CD4-positive, alpha-beta T cell treated with Interleukin-10 for 1 hour (primary cell): ENCODE measurements at places on chromosomes 3 and 15.

DNA sequence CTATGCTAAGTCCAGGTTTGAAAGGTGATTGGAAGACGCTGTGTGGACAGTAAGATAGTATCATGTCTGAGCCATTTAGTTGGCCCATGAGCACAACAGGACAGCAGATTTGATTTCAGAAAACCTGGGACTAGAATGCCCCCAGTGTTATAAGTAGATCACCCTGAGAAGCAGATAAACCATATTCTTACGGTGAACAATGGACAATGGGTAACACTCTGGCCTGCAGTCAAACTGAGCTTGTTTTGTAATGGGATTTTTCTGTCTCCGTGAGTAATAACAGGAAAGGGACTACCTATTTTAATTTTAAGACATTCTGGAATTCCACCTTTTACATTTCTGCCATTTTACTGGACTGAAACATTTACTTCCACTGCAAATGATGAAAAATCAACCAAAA, 71.5 kb downstream of the LDHAL6B start:
- no peak for DNase-seq

GRCh38 chr3:36792342-36792741, 28.0 kb upstream of the DCLK3 start:
- peak; percentile 30 for DNase-seq

- peak; percentile 5 for DNase-seq
Measured at GRCh38 chr3:38843898-38844297, 27.9 kb upstream of the SCN10A start.

DNA sequence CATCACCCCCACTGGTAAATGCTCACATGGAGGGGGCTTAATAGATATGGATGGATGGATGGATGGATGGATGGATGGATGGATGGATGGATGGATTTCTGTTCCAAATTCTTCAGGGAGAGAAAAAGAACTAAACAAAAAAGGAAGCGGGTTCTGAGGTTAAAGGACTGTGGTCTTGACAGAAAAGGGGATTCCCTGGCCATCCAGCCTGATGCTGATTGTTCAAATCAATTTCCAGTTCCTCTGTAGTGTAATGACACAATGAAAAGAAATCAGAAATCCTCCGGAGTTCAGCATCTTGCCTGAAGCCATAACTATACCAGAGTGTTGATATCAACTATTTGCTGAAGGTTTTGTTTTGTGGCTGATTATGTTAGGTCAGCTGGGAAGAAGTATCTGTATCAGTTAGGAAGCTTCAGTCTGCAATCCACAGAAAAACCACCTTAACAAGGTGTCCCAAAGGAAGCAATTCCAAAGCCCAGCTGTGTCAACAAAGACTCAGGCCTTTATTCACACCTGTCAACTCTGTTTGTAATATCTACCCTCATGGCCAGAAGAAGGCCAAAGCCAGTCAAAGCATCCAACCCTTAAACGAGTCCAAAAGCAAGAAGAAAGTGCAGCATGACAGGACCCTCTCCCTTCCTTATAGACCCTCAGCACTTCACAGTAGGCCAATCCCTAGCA, 24.5 kb upstream of the RASA2 start:
- DNase-seq = no peak

DNA sequence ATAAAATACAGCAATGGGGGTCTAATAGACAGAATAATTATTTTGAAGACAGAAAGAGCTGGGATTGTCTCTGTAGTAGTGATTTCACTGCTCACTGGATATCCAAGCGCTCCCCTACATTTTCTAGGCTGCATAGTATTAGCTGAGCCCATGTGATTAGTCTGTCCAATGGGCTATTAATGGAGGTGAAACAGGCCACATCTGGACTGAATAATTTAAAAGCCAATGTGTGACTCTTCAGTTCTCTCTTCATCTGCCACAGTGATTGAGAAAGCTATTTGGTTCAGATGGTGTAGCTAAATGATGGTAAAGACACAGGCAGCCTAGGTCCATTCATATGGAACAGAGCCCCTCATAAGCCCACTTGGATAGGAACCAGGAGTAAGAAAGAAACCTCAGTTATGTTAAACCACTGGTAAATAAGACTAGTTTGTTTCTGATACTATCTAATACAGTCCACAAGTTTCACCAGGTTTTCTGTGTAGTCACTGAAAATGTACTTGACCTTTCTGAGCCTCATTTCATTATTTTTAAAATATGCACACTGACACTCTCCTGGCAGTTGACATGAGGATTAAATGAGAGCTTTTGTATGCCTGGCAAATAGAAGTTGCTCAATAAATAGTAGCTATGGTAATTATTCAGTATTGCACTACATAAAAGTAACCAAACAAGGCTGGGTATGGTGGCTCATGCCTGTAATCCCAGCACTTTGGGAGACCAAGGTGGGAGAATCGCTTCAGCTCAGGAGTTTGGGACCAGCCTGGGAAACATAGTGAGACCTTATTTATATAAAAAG, 17.0 kb upstream of the STT3B start:
- DNase-seq = no peak

- DNase-seq = no peak
Measured at GRCh38 chr15:82111918-82112317, 66.1 kb upstream of the MEX3B start.

DNA sequence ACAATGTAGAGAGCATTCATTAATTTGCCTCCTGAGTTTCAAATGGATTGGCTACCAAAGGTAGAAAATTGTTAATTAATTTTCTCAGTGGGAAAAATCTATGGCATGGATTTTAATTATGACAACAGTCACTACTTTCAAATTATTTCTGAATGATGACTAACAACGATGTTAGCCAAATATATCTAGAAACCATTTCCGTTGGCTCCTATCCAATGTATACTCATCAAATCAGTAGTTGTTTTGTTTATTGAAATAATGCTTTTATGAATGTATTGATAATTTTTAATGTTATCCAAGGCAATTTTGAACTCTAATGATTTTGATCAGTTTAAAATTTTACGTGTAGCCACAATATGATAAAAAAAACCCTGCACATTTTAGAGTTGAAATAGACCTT, 333.4 kb downstream of the NAALADL2 start:
- DNase-seq = no peak

GRCh38 chr15:92803852-92804609, 96.1 kb upstream of the CHD2 start:
- DNase-seq = peak; percentile 49

- no peak for DNase-seq
Measured at GRCh38 chr3:187946163-187946691, 201.0 kb upstream of the BCL6 start.

GRCh38 chr3:105458518-105459215, 92.0 kb downstream of the ALCAM start:
- no peak for DNase-seq

- DNase-seq = no peak
Measured at GRCh38 chr3:64905906-64906410, 218.2 kb upstream of the ADAMTS9 start.

DNA sequence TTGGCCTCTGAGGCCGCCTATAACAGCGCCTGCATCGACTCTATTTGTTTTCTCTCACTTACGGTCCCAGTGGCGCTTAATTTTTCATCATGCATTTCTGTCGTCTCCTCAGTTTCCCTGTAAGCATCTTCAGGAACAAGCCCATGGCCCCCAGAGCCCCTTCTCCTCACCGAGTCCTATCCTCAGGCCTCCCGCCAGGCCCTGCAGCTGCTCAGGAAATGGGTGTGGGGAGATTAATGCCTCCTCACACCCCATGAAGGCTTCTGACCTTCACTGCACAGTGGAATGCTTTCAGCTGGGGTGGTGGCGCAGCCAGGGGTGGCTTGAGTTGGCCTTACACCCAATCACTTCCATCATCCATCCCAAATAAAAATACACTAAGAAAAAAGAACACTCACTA, 260.4 kb downstream of the FAM43A start:
- no peak for DNase-seq

DNA sequence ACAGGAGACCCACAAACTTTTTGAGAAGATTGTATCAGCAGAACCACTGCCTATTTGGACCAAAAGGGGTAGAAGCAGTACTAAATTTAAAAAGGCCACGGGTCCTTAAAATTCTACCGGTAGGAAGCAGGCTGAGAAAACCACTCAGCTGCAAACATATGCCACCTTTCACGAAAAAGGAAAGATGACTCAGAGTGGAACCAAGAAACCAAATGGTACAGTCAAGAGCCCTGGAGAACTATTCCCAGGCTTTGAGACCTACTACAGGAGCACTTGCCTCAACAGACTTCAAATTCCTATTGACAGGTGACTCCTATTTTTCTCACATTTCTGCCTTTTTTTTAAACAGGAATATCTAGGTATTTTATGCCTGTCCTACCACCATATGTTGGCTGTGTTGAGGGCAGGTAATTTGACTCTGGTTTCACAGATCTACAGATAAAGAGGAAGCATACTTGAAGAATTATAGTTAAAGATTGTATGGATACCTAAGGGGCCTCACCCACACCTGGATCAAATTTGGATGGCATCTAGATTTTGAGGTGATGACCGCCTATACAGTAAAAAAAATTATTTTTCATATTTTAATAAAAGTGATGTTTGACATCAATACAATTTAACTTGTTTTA, 10.1 kb downstream of the GOLIM4 start:
- DNase-seq = no peak

GRCh38 chr3:14256046-14256445, 77.4 kb downstream of the LSM3 start:
- DNase-seq = no peak

- DNase-seq = no peak
Measured at GRCh38 chr3:196987022-196987421, 18.4 kb upstream of the PIGZ start.

GRCh38 chr15:91422797-91423196, 322.7 kb downstream of the SV2B start:
- peak; percentile 43 for DNase-seq

DNA sequence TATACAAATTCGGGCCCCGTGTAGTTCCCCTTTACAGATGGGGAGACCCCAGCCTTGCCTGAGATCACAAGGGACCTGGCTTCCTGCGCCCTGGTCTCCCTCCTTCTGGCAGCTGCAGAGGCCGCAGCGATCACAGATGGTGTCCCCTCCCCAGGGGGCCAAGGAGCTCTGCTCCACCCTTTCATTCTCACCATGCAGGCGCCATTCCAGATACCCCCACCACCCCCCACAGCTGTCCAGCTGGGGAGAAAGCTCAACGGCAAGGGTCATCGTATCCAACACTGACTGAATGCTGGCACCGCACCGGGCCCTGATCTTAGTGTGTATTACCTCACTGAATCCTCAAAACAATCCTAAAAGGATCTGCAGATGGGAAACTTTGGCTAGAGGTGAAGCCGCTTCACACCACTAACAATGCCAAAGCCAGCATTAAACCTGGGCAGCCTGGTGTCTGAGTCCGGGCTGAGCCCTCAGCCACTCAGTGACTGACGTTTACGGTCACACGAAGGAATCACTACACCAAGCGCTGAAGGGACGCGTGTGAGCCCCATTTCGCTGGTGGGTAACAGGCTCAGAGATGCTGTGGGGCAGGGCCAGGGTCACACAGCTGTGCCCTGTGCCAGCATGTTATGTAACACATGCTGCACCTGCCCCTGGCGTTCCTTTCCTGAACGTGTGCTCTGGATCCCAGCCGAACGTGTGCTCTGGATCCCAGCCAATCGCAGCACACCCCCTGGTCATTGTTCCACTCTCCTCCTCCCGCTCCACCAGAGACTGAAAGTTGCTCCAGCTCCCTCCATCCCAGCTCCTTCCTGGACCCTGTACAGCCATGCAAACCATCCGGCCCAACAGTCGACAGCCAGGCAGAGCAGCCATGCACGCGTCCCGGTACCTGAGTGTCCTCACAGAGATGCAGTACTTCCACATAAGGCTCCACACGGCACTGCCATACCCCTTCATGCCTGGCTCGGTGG, 51.8 kb downstream of the IQSEC1 start:
- DNase-seq = no peak

- DNase-seq = peak; percentile 80
Measured at GRCh38 chr15:78241017-78241416, 6.7 kb upstream of the ACSBG1 start.

- no peak for DNase-seq
Measured at GRCh38 chr3:24377218-24377993, 117.2 kb downstream of the THRB start.

- no peak for DNase-seq
Measured at GRCh38 chr3:161549261-161549660, 52.7 kb downstream of the OTOL1 start.

DNA sequence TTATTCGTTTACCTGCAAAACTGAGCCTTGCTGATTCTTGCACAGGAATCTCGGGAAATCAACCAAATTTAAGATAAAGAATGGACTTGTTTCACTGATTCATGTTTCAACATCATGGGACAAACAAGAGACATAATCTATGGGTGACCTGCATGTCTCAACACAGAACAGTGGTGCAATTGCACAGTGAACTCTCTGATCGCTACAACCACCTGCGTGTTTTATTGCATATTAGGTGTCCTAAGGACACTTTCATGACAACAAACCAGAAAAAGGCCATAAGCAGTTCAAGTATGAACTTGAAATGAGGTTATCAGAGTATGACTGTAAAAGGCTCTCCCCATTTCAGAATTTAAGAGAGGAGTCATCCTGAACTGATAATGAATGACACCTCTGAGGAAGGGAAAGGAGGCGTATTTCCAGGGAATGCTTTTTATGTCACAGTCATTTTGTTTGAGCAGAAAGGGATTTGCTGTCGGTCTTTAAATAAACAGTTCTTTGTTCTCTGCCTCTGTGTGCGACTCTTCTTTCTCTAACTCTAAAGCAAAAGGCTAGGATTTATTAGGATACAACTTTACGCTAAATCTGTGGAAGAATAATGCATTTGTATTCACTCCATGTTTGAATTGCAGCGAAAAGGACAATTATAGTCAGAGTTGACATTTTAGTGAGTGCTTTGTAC, 167.2 kb downstream of the RBMS3 start:
- DNase-seq = no peak

- no peak for DNase-seq
Measured at GRCh38 chr15:60923925-60924324, 305.2 kb downstream of the RORA start.

DNA sequence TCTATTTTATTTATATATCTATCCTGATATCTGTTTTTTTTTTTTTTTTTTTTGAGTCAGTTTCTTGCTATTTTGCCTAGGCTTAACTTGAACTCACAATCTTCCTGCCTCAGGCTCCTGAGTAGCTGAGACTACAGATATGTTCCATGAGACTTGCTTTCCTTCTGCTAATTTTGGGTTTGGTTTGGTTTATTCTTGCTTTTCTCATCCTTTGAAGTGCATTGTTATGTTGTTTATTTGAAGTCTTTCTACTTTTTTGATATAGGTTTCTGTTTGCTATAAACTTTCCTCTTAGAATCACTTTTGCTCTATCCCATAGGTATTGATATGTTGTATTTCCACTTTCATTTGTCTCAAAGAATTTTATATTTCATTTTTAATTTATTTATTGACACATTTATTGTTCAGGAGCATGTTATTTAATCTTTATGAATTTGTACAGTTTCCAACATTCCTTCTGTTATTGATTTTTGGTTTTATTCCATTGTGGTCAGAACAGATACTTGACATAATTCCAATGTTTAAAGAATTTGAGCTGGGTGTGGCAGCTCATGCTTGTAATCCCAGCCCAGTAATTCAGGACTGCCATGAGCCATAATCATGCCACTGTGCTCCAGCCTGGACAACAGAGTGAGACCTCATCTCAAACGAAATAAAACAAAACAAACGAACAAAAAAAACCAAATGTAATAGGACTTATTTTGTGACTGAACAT, 62.3 kb upstream of the PLSCR4 start:
- no peak for DNase-seq
